ENCODE measurements at places on chromosomes 5 and 9.

- no peak for DNase-seq
Measured at GRCh38 chr5:119274767-119275130, 81.1 kb upstream of the TNFAIP8 start.

DNA sequence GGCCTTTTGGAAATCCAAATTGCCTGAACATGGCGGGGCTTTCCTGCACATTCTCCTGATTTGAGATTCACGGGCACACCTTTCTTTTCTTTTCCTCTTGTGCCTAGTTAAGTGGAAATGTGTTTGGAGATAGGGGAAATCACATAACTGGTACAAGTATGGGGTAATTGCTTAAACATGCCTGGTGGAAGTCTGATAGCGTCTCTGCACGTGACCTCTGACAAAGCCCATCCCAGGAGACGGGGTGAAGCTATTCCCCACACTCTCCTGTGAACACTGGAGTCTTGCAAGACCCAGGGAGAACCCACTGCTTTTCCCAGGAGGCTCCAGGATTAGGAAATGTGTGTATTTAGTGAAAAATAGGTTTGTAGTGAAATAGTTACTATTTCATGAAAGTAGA is 2.9 kb upstream of the REEP2 start:
- DNase-seq = no peak

DNA sequence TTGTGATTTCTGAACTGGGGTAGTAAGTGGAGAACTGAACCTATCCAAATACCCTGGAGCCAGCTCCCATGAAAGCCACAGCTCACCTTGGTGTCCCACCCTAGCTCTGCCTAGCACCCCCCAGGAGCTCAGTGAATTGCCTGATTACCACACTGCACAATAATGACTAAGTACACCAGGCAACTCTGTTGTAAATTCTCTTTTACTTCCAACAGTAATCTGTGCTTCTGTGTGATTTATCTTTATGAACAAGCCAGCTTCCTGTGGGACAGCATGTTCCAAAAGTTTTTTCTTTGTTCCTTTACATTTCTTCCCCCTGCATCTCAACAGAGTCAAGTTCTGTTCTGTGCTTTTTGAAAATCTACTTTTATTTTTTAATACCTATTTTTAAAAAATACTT is 22.1 kb upstream of the GRPEL2 start:
- no peak for DNase-seq

GRCh38 chr9:109934136-109934856 is 154.3 kb downstream of the PALM2AKAP2 start:
- no peak for DNase-seq

- DNase-seq = peak; percentile 50
Measured at GRCh38 chr5:172178991-172179989, 8.7 kb downstream of the STK10 start.

GRCh38 chr9:102518324-102518723 is 476.8 kb upstream of the CYLC2 start:
- no peak for DNase-seq

DNA sequence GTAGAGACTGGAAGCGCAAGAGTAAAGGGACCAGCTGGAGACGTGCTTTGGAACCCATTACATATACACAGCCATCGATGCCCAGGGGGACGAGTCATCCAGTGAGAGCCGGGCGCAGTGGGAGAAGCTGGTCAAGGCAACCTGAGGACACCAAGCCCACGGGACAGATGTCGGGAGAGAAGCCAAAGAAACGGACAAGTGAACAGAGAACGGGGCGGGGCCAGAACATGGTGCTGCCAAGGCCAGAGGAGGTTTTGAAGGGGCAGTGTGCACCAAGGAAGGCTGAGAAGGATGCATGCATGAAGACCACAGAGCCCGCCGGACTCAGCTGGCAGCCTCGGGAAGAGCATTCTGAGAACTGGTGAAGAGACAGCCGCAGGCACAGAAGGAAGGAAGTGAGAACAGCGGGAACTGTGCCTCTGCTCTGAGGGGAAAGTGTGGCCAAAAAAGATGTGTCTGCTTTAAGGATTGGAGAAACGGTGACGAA is 20.3 kb downstream of the CAMSAP1 start:
- no peak for DNase-seq

DNA sequence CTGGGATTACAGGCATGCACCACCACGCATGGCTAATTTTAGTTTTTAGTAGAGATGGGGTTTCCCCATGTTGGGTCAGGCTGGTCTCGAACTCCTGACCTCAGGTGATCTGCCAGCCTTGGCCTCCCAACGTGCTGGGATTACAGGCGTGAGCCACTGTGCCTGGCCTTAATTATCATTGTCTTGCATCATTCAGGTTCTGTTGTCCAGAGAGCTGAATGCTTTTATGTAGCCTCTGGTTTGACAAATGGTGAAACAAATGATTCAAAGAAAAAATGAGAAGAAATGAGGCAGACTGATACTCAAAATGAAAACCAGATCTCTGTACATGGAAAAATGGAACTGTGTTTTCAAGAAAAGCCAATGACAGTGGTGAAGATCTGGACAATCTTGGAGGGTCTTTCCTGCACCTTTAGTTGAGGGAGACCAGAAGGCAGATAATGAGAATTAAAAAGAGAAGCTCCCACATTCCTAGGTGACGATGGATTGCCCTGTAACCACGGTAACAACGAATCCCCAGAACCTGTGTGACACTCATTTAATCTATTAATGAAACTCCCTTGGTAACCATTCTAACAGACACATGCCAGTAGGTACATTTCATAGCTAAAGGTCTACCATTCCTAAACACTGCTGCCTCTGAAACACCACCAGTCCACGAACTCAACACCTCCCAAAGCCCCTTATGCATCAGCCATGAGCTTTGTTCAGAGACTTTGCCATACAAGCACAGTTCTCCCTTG is 1.6 kb downstream of the TEX48 start:
- DNase-seq = no peak

GRCh38 chr5:61234019-61234418 is 71.8 kb upstream of the SMIM15 start:
- DNase-seq = no peak

GRCh38 chr5:159849437-159850083 is 66.7 kb upstream of the ADRA1B start:
- DNase-seq = peak; percentile 34

DNA sequence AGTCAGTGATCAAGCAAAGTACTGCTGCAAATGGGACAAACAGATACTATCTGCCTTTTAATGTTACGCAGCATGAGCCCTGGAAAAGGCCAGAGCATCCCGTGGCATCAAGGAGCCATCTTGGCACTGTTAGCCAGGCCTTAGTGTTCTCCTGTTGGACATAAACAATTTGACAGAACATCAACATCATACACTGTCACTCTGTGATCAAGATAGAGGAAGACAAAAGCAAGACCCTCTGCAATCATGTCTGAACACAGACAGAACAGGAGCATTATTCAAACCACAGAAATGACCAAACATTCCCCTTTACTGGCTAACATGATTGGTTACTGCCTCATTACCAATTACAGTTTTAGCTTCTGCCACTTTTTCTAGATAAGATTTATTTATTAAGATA is 21.2 kb upstream of the ROPN1L start:
- no peak for DNase-seq

DNA sequence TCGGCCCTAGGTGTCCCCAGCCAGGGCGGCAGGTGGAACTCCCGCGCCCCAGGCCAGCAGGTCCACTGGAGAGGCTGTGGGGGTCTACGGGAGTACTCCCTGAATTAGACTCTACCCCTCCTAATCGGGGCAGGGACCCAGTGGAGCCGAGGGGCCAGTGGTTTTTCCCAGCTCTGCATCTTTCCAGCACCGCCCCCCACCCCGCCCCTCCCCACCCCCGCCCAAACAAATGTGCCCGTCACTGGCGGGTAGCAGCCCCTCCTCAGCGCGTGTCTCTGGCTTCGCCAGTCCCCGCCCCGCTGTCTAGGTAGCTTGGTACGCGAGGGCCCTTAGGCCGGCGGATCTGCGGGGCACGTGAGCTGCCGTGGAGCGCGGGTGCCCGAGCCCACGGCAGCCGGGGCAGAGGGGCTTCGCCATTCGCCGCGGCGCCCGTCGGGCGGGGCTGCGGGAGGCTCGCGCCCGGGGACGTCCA is 7.0 kb downstream of the UNC5A start:
- DNase-seq = no peak

GRCh38 chr5:83000428-83000827 is 76.8 kb downstream of the TMEM167A start:
- DNase-seq = no peak

GRCh38 chr5:175700991-175701390 is 43.1 kb downstream of the HRH2 start:
- no peak for DNase-seq
